ENCODE measurements at places on chromosomes 6 and 20.

GRCh38 chr6:4637691-4638433 is 138.3 kb upstream of the CDYL start:
- DNase-seq: no peak

DNA sequence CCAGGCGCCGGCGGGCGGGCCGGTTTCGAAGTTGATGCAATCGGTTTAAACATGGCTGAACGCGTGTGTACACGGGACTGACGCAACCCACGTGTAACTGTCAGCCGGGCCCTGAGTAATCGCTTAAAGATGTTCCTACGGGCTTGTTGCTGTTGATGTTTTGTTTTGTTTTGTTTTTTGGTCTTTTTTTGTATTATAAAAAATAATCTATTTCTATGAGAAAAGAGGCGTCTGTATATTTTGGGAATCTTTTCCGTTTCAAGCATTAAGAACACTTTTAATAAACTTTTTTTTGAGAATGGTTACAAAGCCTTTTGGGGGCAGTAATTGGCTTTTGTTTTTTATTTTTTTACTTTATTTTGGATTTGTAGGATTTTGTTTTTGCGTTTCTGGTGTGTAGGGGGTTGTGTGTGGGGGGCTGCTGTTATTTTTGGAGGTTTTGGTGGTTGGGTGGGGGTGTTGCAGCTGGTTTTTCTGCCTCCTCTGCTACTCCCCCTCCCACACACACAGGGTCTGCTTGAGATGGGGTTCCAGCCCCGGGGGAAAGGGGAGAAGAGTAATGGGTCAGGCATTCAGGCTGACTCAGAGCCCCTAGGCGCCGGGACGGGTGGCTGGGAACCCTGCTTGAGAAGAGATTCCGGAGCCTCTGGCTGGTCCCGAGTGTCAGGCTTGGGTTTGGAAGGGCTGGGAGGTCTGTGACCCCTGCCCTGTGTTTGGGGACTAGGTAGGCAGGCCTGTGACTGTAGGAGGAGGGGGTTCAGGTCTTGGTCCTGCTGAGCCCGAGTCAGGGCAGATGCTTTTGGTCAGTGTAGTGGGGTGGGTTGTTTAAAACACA is 2.0 kb downstream of the CEBPB start:
- peak; percentile 61 for DNase-seq

DNA sequence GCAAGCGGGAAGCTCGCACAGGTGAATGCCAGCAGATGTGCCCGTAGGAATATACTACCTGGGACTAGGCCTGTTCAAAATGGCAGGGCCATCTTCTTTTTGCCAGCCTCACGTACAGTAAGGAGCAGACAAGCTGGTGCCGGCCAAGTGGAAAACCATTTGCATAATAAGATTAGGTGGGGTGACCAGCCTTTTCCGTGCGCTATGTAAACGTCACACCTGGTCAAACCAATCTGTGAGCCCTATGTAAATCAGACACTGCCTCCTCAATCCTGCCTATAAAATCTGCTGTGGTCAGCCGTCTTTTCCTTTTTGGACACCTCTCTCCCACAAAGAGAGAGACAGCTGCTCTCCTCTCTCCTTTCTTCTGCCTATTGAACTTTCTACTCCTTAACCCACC is 60.8 kb upstream of the TMEM30A start:
- DNase-seq: no peak

DNA sequence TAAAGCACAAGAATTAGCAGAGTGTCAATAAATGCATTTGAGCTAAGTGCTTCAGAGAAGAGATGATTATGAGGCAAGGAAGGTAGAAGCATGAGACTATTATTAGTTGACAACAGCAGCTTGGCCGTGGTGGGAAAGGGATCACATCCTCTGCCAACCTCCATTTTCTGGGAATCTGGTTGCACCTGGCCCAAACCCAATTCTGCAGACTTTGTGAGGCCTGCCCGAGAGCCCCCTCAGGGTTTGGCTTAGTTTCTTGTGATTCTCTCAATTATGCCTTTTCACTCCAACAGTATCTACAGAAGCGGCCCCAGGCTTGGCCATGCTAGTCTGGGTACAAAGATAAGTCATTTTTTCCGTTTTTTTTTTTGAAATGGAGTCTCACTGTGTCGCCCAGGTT is 111.0 kb upstream of the B3GAT2 start:
- DNase-seq: no peak

- no peak for DNase-seq
Measured at GRCh38 chr6:70459235-70459634, 45.9 kb downstream of the FAM135A start.

Data from T-helper 17 cell (primary cell).